ENCODE measurements at places on chromosomes 2 and 18. TPM values are rescaled to one million over a fixed set of nuclear protein-coding genes. Genes with fewer than 3 reads are reported as not detected.

HNRNPA3 gene
- total RNA-seq: 127 TPM

SLC66A3 gene
- total RNA-seq: 16.3 TPM

ABCG5 gene
- total RNA-seq: not detected

ST6GAL2 gene
- 7.1 TPM for total RNA-seq

SOWAHC gene
- 23.0 TPM for total RNA-seq

ZNF521 gene
- 85.8 TPM for total RNA-seq

RNF125 gene
- 8.0 TPM for total RNA-seq

FMNL2 gene
- total RNA-seq: 30.8 TPM

HOXD1 gene
- total RNA-seq: not detected

NXPH2 gene
- total RNA-seq: 15.7 TPM

GEN1 gene
- 13.4 TPM for total RNA-seq

ZNF24 gene
- 59.2 TPM for total RNA-seq

TWIST2 gene
- 21.8 TPM for total RNA-seq

MBD2 gene
- 19.6 TPM for total RNA-seq

EIF5B gene
- total RNA-seq: 29.1 TPM

MYOM1 gene
- 662 TPM for total RNA-seq

Data from tongue (tissue), 3 donors.